ENCODE measurements at places on chromosomes 7 and 10.

- no peak for DNase-seq
Observed at GRCh38 chr7:157280216-157280841, 56.5 kb upstream of the DNAJB6 start.

DNA sequence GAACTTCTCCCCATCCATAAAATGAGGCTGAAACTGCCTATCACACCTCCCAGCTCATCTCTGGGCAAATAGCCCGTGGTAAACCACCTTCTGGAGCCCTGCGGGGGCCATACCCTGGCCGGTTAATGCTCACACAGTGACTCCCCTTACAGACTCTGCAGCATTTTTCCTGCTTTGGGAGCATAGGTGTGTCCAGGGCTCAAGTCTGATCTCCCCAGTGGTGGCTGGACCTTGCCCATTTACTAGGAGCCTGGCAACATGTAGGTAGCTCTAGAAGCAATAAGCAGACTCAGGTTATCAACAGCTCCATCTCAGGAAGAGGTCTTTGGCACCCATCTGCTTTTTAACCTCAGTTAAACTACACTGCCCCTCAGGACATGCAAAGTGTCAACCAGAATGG is 5.5 kb upstream of the CDHR1 start:
- DNase-seq: no peak

DNA sequence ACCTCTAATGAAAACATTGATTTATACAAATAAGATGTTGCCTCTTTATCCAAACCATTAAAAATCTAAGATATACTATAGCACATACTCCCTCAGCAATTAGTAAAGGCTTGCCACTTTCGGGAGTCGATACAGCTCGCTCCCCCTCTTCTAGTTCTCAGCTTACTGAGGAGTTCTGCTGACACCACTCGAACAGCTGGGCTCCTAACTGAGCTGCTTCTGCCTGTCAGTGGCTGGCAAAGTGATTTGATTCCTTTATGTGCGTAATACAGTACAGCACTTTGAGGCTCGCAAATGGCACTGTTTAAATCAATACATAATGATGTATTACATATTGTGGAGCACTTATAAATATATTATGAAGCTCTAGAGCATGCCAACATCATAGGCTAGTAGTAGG is 241.8 kb downstream of the CREB5 start:
- DNase-seq: no peak

DNA sequence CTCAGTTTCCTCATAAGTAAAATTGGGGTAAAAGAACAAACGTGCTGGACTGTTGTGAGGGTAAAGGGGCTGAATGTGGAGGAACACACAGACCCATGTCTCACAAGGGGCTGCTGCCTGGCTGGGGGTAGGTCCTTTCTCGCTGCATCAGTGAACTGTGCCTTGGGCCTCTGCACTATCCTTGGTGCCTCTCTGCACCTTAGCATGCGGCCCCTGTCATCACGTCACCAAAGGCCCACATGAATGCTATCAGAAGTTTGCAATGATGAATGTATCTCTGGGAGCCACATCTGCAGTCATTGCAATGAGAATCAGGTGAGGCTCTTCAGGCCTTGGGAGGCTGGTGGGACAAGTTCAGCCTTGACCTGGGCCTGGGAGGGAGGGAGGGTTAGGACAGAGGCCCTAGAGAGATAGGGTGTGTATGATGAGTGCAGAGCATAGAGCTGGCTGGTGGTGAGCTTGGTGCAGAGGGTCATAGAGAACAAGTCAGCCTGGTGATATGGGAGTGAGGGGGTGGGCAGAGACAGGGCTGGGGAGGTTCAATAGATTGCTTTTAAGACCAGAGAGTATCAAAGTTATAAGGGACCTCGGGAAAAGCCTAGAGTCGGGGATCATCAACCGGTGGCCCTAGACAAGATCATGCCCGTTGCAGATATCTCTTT is 308.4 kb downstream of the RPS24 start:
- no peak for DNase-seq

- DNase-seq: no peak
Observed at GRCh38 chr7:128945668-128946366, 8.1 kb downstream of the IRF5 start.
